ENCODE measurements at places on chromosomes 13 and 19. TPM values are rescaled to one million over a fixed set of nuclear protein-coding genes. Genes with fewer than 3 reads are reported as not detected.

ZNF93 gene
- 3.2 TPM for total RNA-seq

ZNF100 gene
- 3.0 TPM for total RNA-seq

METTL21C gene
- total RNA-seq, result not detected

NMRK2 gene
- total RNA-seq, result not detected

ERICH6B gene
- not detected for total RNA-seq

ZNF530 gene
- total RNA-seq, result 4.8 TPM

DHRS12 gene
- total RNA-seq, result 2.3 TPM

RYR1 gene
- 0.14 TPM for total RNA-seq

NLRP5 gene
- total RNA-seq, result not detected

FAM83E gene
- total RNA-seq, result 2.0 TPM

COX6B1 gene
- total RNA-seq, result 703 TPM

IL4I1 gene
- total RNA-seq, result not detected

C13orf42 gene
- total RNA-seq, result not detected

MEIOSIN gene
- total RNA-seq, result not detected

IGFL3 gene
- total RNA-seq, result 0.88 TPM

MYBPC2 gene
- total RNA-seq, result not detected

SHISA7 gene
- not detected for total RNA-seq

CEACAM16 gene
- not detected for total RNA-seq

GPC6 gene
- total RNA-seq, result 4.1 TPM

TIMM50 gene
- total RNA-seq, result 98.2 TPM

PTGIR gene
- total RNA-seq, result 0.05 TPM

TLE6 gene
- 0.93 TPM for total RNA-seq

PRR12 gene
- total RNA-seq, result 10.9 TPM

LONP1 gene
- 91.7 TPM for total RNA-seq

DBP gene
- 9.7 TPM for total RNA-seq

A1BG gene
- total RNA-seq, result 10.2 TPM

ZNF69 gene
- 0.63 TPM for total RNA-seq

KIR3DL2 gene
- not detected for total RNA-seq

PIP5K1C gene
- 10.8 TPM for total RNA-seq

AMER2 gene
- total RNA-seq, result not detected

CACNG7 gene
- total RNA-seq, result not detected

PDX1 gene
- total RNA-seq, result not detected

MCOLN1 gene
- total RNA-seq, result 2.7 TPM

NTN5 gene
- not detected for total RNA-seq

CAB39L gene
- 7.8 TPM for total RNA-seq

OR7D2 gene
- not detected for total RNA-seq

ELAVL3 gene
- not detected for total RNA-seq

CACNA1A gene
- total RNA-seq, result not detected

ADGRE2 gene
- total RNA-seq, result 3.5 TPM

OR10H1 gene
- total RNA-seq, result 0.21 TPM

NFILZ gene
- total RNA-seq, result not detected

RNF113B gene
- not detected for total RNA-seq

KLC3 gene
- total RNA-seq, result 51.0 TPM

NALCN gene
- total RNA-seq, result 0.37 TPM

SPACA4 gene
- total RNA-seq, result not detected

ANGPTL8 gene
- total RNA-seq, result not detected

GSX1 gene
- not detected for total RNA-seq

SYNGR4 gene
- not detected for total RNA-seq

ZSCAN4 gene
- not detected for total RNA-seq

TEX29 gene
- total RNA-seq, result not detected

SULT2A1 gene
- total RNA-seq, result not detected

TMPRSS9 gene
- total RNA-seq, result 0.05 TPM

FCHO1 gene
- 4.1 TPM for total RNA-seq

RAB4B gene
- total RNA-seq, result 23.0 TPM

KLK4 gene
- total RNA-seq, result not detected

PSG6 gene
- not detected for total RNA-seq

SRRM5 gene
- total RNA-seq, result not detected

RRAS gene
- 33.0 TPM for total RNA-seq

MADCAM1 gene
- not detected for total RNA-seq
